ENCODE measurements at places on chromosomes 13 and 19.

- no peak for DNase-seq
These were observed 15.1 kb downstream of the CC2D1A start for GRCh38 chr19:13920940-13921747.

GRCh38 chr13:112887151-112887550 lies 81.9 kb upstream of the MCF2L start:
- no peak for DNase-seq

- DNase-seq = no peak
These were observed 252.5 kb downstream of the OXGR1 start for GRCh38 chr13:96741779-96742178.

DNA sequence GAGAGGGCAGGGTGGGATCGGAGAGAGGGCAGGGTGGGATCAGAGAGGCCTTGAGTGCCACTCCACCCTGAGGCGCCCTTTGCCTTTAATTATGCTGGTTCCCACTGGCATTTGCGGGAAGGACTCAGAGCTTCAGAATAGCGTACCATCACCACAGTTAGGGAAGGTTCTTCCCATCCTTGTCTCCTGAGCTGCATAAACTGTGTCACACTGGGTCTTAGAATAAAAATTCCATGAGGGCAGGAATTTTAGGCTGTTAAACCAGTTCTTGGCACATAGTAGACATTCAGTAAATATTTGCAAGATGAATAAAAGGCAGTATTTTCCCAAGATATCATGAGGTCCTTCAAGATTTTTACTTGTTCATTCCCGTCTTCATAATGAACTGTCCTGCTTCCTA lies 24.4 kb downstream of the PPP2R1A start:
- no peak for DNase-seq

Data from AG09319 (cell line).